ENCODE measurements at places on chromosomes 11 and 22.

DNA sequence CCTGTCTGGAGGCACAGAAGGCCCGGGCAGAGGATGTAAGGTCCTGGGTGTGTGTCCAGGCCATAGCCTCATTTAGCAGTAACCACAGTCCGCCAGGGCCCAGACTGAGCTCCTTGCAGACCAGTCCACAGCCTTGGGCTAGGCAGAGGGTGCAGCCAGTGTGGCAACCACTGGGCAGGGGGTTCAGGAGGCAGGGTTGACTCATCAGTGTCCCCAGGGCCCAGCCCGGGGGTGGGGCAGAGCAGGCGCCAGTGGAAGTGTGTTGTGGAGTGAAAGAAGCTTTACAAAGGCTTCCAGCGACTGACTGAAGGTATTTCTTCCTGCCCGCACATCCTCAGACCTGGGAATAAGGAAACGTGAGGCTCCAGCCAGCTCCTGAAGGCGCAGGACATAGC, 27.7 kb upstream of the WNT11 start:
- DNase-seq: no peak

DNA sequence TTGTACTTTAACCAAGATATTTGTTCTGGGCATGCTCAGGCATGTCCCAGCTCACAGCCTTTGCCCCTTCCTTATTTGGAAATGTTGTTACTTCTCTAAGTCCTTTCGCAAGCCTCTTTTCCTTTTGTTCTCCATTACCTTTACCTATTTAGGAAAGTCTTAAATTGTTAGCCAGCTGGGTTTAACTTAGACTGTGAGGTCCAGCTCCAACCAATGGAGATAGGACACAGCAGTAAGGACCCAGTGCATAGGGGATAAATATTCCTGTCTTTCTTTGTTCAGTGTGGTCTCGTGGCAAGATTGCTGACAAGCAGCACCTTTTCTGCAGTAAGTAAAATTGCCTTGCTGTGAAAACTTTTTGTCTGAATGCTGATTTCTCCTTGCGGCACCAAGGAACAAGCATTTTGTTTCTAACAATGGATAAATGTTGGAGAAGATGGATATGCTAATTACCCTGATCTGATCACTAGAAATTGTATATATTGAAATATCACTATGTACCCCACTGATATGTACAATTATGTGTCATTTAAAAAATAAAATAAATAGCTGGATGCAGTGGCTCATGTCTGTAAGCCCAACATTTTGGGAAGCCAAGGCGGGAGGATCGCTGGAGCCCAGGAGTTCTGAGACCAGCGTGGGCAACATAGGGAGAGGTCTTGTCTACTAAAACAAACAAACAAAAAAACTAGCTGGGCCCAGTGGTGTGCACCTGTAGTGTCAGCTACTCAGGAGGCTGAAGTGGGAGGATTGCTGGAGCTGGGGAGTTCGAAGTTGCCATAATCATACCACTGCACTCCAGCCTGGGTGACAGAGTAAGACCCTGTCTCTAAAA, 31.9 kb upstream of the FTH1 start:
- no peak for DNase-seq

- peak; percentile 70 for DNase-seq
These were observed at the start of gene KIAA0930 for GRCh38 chr22:45240810-45241631. TSS of gene KIAA0930 (minus strand) at chr22:45240894. CDS start at chr22:45240703, 191 bp downstream.

DNA sequence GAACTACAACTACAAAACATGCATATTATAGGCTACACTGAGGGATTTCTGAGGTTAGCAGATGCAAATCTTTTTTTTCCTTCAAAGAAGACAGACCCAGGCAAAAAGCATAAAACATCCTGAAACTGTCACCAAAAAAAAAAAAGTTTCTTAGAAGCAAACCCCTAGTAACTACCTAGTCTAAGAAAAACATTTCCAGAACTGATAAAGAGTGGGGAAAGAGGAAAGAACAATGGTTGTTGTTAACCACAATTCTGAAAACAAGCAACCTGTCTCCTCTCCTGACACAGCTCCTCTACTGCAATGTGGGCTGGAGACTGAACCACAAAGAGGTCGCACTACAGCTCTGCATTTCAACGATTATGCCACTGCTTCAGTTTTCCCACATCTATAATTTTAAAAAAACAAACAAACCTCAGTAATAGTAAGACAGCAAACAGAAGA, 15.0 kb downstream of the DENND5A start:
- DNase-seq: no peak

DNA sequence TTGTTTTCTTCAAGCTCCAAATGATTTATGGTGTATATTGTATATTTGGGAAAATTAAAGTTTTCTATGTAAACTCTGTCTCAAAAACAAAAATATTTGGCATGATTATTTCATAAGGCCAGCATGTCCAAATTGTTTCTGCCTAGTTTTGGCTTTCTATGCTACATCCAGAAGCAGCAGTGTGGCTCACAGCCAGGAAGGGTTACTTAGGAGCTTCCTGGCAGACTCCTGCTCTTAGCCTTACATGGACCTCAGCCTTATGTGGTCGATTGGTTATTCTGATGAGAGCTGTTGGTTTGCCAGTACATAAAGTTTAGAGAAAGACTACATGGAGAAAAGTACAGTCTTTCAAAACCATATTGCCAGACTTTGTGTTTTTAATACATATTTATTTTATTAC, 297.7 kb upstream of the FAT3 start:
- no peak for DNase-seq

DNA sequence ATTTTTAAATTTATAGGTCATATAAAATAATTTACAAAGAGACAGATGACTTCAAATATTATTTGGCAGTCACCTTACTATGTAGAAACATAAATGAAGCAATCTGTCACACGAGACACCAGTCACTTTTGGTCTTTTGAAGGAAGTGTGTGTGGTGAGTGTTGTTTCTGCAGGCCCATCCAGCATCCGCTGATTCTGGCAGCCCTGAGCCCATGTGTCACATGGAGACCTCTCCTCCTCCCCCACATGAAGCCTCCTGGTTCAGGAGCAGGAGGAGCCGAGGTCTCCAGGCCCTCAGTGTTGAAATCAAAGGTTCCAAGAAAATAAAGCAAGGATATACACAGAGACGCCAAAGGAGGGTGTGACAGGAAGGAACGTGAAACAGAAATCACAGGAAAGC, 60.1 kb downstream of the ARFGAP3 start:
- no peak for DNase-seq

DNA sequence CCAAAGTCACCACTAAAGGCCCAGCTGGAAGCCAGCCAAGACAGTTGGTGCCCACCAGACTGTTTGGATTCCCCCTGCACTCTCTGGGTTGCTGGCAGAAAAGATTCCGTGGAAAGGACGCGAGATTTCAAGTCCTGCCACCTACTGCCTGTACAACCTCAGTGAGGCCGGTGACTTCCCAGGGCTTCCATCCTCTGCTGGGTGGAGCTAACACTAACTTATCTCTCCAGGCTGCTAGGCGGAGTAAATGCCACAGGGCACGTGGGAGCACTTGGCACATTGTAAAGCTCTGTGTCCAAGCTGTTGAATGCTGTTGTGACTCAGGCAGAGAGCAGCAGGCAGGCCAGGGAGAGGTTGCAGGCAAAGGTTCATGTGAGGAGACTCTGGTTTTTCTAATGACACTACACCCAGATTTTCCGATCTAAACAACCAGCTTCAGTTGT, 50.9 kb upstream of the CDON start:
- no peak for DNase-seq

GRCh38 chr11:119352857-119353260, 6.4 kb upstream of the MFRP start:
- no peak for DNase-seq

- DNase-seq: no peak
These were observed 46.6 kb downstream of the KDM2A start for GRCh38 chr11:67165623-67166022.

DNA sequence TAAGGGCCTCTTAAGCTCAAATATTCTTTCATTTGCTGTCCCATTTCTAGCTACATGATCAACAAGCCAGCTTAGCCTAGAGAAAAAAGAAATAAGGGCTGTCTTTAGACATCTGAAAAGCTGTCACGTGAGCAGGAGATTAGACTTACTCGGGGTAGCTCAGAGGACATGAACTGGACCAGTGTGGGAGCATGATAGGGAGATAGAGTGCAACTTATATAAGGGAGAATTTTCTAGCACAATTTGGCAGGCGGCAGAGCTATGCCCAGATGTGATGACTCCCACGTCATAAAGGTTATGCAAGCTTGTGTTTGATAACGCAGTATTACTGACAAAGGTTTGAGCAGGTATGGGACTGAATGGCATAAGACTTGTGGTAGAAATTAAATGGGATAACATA, 28.2 kb upstream of the TPBGL start:
- no peak for DNase-seq

GRCh38 chr22:36233796-36234195, 5.5 kb downstream of the APOL2 start:
- no peak for DNase-seq

GRCh38 chr11:11981840-11982239, 26.6 kb downstream of the DKK3 start:
- DNase-seq: no peak

GRCh38 chr11:104127828-104128227, 36.1 kb downstream of the PDGFD start:
- no peak for DNase-seq

DNA sequence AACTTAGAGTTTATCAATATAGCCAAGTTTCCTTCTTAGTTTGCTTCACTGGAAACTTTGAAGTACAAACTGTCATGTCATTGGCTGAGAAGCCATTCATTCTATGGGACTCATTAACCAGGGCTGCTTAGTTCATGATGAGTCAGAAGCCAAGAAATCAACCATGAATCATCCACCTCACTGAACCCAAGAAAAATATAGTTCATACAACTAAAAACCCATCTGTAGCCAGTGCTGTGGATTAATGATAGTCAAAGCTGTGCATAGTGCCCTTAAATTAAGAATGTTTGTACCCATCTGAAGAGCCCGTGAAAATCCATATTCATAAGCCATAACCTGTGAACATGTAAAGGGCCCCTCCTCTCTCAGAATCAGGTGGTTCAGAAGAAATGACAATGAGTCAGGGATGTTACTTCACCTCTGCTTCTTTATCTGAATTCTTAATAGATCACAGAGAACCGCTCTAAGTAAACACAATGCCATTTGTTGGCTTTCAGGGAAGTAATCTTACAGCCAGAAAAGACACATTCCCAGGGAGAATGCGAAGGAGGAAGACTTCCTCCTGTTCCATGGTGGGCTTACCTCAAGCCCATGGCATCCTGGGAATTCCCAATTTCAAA, 25.4 kb downstream of the MMP20 start:
- DNase-seq: no peak

DNA sequence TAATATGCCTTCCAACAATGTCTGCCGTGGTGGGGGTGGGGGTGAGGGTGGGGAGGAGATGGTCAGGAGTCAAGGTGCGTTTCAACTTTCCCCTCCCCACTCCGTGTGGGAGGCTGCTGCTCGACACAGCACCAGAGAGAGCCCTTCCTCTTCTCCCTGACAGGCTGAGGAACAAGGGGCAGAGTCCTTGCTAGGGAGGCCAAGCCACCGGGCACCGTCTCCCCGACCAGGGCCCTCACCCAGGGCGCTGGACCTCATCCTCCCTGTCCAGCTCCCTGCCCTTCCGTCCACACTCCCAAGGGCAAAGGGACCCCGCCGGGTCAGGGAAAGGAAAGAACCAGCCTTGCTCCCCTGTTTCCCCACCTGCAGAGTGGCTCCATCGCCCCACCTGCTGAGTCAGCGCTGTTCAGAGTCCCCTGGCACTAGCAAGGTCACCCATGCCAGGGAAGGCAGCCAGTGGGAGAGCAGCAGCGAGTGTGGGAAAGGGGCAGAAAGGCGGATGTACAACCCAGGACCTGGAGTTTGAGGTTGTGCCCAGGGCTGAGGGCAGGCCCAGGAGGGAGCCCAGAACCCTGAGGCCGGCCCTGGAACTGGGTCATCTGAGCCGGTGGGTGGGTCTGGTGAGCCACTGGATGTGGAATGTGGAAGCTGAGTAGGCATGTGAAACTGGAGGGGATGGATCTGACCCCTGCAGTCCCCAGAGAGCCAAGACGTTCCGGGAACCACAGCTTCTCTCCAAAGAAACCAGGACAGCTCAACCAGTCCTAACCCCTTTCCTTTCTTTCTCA, 47.2 kb downstream of the BUD13 start:
- no peak for DNase-seq

- DNase-seq: no peak
These were observed 17.0 kb downstream of the MOGAT2 start for GRCh38 chr11:75734491-75735180.

DNA sequence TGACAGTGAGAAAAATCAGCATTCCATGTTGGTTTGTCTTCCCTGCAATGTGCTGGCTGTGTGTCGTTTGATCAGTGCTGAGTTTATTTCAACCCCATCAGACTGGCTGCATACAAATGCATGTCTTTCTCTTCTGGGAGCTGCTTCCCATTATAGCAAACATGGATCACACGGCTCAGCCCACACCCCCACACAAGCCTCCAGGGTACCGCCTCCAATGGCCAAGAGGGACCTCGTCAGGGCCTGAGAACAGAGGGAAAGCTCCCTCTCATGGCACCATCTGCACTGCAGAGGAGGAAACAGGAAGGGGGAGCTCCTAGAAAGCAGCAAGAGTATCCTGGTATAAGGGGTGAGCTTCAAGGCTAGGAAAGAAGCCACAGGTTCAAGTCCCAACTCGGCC, 214.2 kb downstream of the LARGE1 start:
- no peak for DNase-seq

DNA sequence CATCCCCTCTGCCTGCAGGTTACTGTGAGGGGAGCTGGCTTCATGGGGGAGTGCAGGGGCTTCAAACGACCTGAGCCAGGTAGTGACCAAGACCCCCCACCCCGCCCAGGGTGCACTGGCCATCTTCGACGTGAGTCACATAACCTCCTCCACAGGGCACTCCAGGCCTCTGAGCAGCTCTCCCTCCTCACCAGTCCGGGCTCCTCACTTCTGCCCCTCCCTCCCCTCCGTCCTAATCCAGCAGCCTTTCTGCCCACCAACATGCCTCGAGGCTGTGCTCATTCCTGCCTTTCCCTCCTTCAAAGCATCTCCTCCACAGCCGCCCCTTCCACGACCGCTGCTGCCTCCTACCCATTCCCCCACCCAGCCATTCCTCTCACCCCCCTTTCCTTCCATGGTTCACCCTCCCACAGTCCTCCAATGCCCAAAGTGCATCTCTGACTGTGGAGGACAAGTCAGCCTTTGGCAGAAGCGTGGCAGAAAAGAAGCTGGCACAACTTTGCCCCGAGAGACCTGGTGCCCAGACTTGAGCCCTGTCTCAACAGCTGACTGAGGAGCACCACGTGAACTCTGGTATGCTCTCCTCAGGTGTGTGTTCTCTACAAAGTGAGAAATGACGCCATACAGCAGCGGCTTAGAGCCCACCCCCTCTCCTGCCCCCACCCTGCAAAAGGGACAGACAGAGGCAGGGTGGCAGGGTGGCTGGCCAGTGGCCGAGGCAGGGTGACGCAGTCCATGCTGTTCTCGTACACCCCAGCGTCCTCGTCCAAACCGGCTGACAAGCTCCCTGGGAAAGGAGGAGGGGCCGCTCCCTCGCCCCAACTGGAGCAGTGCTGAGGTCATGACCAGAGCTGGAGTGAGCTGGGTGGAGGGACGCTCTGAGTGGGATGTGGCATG, 30.4 kb downstream of the OPCML start:
- DNase-seq: no peak

- no peak for DNase-seq
These were observed 40.7 kb downstream of the DCUN1D5 start for GRCh38 chr11:103051151-103051801.

GRCh38 chr22:25672289-25673084, 69.5 kb upstream of the MYO18B start:
- no peak for DNase-seq
